ENCODE measurements at places on chromosomes 1 and 21.

DNA sequence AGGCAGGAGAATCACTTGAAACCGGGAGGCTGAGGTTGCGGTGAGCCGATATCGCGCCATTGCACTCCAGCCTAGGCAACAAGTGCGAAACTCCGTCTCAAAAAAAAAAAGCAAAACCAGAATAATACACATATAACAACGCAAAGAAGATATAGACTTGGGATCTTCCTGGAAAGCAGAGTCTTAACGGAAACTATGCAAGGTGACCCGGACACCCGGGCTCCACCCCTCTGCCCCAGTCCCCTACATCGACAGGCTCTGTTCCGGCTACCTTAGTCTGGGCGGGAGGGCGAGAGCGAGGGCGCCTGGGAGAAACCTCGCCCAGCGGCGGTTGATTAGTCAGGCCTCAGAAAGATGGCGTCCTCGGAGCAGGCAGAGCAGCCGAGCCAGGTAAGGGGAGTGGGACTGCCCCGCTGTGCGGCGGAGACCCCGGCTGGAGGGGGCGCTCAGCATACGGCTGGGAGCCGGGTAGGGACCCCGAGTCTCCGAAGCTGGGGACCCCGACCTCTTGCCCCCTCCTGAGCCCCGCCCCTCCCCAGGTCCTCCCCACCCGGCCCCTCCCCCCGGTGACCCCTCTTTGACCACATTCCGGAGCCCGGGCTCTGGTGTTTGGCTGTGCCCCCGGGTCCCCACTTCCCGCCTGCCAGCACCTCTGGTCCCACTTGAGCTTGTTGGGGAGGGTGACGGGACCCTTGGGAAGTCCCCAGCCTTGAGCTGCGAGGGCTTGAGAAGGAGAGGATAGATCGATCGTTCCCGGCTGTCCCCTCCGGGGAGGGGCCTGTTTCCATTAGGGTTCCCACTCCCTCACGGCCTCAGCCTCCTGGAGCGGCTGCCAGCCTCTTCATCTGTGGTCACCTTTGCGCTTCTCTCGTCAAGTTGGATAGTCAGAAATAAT lies at the start of gene PEX14:
PEX14 (plus strand) TSS at position 338 of the 895 bp plus-strand sequence; CDS start at position 355, 17 bp downstream.
- peak; percentile 81 for DNase-seq

- DNase-seq: no peak
Observed at GRCh38 chr21:19123053-19123452, 719.5 kb upstream of the TMPRSS15 start.

GRCh38 chr21:27206368-27206982 lies 239.6 kb upstream of the ADAMTS5 start:
- DNase-seq: no peak

DNA sequence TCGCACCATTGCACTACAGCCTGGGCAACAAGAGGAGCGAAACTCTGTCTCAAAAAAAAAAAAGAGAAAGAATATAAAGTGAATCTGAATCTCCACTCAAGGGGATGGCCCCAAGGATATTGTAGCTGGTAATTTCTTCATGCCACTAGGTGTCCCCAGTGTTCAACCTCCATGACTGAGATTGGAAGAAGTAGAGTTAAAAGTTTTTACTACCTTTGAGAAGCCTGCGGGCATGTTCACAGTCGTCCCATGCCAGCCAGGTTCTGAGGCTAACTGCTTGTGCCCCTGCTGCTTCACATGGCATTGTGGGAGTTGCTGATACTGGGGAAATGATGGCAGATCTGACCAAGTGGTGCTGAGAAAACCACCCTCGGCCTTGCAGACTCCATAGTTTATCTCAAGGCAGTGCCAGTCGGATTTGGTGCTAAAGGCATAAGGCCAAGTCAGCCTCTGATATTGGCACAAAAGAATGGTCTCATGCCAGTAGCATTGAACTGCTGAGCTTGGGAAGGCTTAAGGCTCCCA lies 10.8 kb upstream of the SHISA4 start:
- DNase-seq: no peak

- DNase-seq: peak; percentile 52
Observed at GRCh38 chr1:205813755-205814058, 709 bp upstream of the SLC41A1 start.

DNA sequence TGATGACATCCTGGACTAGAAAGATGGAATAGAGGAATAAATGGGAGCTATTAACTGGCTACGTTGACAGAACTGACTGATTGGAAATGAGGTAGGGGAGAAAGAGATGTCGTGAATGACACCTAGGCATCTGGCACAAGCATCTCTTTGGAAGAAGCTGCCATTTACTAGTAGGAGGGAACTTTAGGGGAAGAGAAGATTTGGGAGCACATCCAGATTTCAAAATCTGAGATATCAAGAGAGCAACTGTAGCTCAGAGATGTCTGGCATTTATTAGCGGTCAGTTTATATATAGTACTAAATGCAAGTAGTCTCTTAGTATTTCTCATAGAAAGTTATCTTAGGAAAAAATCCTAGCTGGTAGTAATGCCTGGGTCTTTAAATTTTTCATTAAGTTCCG lies 131.9 kb upstream of the C1orf105 start:
- no peak for DNase-seq

DNA sequence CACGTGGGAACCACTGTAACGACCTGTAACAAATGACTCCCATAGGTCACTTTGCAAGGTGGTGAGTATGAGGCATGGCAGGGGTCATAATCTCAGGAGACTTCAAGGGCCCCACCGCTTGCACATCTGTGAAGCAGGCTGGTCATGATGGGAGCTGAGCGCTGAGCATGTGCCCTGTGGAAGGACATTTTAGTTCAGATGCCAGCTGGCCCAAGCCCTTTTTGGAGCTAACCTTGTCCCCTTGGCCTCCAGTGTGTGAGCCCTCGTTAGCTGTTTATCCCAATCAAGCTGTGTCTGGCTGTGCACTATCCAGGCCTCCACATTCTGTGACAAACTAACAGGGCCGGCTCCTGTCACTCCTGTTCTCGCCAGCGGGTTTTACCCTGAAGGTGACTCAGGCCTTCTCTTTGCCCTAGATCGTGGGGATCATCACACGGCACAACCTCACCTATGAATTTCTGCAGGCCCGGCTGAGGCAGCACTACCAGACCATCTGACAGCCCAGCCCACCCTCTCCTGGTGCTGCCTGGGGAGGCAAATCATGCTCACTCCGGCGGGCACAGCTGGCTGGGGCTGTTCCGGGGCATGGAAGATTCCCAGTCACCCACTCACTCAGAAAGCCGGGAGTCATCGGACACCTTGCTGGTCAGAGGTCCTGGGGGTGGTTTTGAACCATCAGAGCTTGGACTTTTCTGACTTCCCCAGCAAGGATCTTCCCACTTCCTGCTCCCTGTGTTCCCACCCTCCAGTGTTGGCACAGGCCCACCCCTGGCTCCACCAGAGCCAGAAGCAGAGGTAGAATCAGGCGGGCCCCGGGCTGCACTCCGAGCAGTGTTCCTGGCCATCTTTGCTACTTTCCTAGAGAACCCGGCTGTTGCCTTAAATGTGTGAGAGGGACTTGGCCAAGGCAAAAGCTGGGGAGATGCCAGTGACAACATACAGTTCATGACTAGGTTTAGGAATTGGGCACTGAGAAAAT lies 7.6 kb downstream of the NPPA start:
- DNase-seq: no peak

DNA sequence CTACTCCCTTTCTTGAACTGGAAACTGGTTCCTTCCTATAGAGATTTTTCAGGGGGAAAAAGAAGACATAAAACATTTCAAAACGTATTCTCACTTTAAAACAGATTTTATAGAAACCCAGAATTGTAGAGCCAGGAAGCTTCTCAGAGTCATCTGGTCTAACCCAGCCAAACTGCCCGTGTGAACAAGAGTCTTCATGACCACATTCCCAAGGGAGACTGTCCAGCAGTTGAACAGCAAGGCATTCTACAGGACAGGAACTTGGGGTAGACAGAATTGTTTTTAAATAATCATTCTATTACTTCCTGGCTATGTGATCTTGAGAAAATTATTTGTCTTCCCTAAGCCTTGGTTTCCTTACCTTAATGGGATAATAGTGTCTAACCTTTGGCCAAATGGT lies 163.5 kb upstream of the IVNS1ABP start:
- DNase-seq: no peak

GRCh38 chr1:94011709-94012595 lies 102.7 kb upstream of the GCLM start:
- no peak for DNase-seq

GRCh38 chr1:234499943-234500245 lies 20.9 kb upstream of the TARBP1 start:
- DNase-seq: no peak
